RPMI8226 (cell line): ENCODE measurements at places on chromosomes 11 and 22.

GRCh38 chr11:16403851-16404250 lies 47.5 kb upstream of the SOX6 start:
- no peak for DNase-seq

GRCh38 chr11:121274332-121274991 lies 18.1 kb upstream of the SC5D start:
- DNase-seq, result no peak

DNA sequence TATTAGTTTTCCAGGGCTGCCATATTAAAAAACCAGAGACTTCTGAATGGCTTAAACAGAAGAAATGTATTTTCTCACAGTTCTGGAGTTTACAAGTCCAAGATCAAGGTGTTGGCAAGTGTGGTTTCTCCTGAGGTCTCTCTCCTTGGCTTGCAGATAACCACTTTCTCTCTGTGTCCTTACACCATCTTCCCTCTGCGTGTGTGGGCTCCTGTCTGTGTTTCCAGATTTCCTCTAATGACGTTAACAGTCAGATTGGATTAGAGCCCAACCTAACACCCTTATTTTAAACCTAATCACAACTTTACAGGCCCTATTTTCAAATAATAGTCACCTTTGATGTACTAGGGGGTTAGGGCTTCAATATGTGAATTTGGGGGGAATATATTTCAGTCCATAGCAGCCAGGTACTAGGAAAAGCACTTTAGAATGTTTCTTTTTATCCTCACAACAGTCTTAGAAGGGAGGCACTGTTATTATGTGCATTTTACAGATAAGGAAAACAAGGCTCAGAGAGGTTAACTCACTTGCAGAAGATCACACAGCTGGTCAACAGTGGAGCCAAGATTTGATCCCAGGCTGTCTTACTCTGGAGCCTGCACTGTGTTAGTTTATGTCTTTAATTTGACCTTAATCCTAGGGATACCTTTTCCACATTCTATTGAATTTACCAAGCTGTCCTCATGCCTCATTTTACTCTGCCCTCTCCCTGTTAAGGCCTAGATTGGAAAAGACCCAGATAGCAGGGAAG lies 116.4 kb upstream of the CRYBB3 start:
- no peak for DNase-seq

- DNase-seq, result no peak
Measured at GRCh38 chr11:36736103-36736502, 138.1 kb upstream of the RAG2 start.

DNA sequence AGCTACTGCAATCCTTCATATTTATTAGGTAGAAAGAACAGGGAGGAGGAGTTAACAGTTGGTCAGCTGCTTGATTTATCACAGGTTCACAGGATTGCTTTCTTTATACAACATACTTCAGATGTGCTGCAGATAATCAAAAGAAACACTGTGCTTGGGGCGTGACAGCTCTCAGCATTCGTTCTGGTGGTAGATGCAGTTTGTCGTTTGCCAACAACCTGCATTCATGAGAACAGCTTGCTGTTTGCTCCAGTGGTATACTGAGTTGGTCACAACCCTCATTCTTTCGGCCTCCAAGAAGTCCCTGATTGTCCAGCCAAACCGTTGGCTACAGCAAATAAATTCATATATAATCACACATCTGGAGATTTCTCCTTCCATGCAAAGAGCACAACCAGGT lies 120.5 kb downstream of the ZNF280B start:
- DNase-seq, result no peak

GRCh38 chr11:130622141-130622542 lies 173.7 kb downstream of the ADAMTS15 start:
- no peak for DNase-seq

DNA sequence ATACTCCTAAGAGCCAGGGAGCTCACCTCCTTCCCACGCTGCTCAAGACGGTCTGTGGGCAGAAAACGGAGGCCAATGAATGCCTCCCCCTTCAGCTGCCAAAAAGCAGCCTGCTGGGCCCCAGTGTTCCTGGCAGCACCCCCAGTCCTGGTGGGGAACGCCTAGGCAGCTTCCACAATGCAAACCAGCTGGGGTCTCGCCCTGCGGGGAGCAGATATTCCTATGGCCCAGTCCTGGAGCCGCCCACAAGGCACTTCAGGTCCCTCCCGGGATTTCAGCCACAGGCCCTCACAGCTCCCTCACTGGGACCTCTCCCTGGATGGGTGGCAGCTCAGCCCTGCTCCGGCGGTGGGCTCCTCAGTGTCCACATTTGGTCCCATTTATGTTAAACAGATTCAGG lies 29.2 kb downstream of the A4GALT start:
- DNase-seq, result no peak

GRCh38 chr11:65485920-65486219 lies 13.0 kb upstream of the MALAT1 start:
- no peak for DNase-seq

DNA sequence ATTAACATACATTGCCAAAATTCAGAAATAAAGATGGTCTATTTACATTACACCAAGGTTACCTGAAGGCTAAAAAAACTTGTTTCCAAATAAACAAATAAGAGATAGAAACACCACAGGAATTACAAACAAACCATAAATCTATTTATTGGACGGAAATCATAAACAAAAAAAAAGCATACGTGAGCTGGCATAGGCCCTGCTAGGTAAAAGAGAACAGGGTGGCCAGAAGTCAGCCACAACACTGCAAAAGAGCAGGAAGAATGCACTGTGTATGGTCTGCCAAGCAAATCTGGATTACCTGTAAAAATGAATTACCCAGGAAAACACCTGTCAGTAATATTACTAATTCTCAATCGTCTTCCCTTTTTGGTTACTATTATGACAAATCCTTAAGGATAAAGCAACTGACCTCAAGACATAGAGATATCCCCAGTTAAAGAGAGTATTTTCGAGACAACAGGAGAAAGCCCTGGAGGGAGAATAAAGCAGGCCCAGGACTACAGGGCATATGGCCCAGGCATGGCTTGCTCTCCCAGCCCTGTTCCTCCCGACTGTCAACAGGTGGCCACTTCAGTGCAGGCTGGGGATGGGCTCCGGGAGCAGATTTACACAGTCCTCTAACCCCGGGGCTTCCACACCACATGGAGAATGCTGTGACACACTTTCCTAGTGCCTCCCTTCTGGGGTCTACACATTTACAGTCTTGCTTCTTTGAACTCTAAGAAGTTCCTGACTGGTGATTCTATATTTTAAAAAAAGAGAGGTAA lies 18.0 kb downstream of the PPP2R1B start:
- no peak for DNase-seq
